ENCODE measurements at places on chromosomes 3 and 15.

- no peak for DNase-seq
Measured at GRCh38 chr3:152438706-152439105, 170.0 kb downstream of the MBNL1 start.

- DNase-seq = no peak
Measured at GRCh38 chr3:146928421-146929059, 323.4 kb upstream of the PLSCR5 start.

- no peak for DNase-seq
Measured at GRCh38 chr3:99638167-99638948, at the start of gene COL8A1. COL8A1 (plus strand) TSS chr3:99638594; CDS start chr3:99790683, 152,089 bp downstream.

GRCh38 chr3:46261926-46262594 is 19.8 kb downstream of the CCR3 start:
- no peak for DNase-seq

GRCh38 chr15:58762731-58763130 is 8.4 kb upstream of the MINDY2 start:
- DNase-seq = no peak

DNA sequence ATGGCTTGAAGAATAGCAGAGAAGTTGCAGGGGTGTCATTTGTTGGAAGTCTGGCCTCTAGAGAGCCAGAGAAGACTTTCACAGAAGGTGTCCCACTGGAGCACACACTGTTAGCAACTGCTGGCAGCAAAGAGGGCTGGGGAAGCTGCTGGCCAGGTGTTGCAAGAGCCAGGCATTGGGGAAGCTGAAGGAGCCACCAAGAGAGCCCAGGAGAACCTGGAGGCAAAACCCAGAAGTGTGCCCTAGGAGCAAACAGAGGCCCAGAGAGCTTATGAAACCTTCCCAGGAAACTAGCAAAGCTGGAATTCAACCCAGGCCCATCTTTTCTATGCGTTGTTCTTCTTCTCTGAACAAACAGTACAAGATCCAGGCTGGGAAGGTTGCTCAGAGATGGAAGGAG is 132.7 kb upstream of the TRIM42 start:
- DNase-seq = no peak

GRCh38 chr3:125300416-125300815 is 74.7 kb downstream of the ZNF148 start:
- no peak for DNase-seq

- no peak for DNase-seq
Measured at GRCh38 chr15:59247364-59247763, 40.7 kb downstream of the LDHAL6B start.

DNA sequence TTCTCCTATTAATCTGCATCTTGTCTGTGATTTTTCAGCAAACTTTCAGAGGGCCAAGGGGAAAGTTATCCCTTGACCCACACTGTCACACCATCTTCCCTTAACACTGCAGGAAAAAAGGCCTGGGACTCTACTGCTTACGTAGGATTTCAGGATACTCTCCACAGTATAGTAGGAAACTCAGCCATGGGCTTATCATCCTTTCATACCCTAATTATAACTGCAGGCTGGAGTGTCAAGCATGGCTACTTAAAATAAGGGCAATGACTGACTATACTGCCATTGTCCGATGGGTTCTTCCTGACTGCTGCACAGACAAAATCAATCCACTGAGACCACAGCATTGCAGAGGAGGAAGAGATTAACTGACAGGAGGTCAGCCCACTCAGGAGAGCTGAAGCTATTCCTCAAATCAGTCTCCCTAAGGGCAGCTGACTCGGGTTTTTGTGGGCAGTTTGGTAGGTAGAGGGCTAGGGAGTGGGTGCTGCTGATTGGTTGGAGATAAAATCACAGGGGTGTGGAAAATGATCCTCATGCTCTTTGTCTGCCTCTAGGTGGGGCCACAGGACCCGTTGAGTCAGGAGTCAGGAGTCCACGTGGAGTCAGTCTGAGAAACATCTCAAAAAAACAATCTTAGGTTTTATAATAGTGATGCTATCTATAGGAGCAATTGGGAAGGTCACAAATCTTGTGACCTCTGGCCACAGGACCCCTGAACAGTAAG is 118.2 kb upstream of the STRIT1 start:
- no peak for DNase-seq

- DNase-seq = no peak
Measured at GRCh38 chr3:72630327-72630968, 217.8 kb downstream of the SHQ1 start.

GRCh38 chr3:143795874-143796273 is 52.4 kb downstream of the SLC9A9 start:
- DNase-seq = no peak

- DNase-seq = peak; percentile 8
Measured at GRCh38 chr3:194137008-194137505, 1.1 kb downstream of the HES1 start.

GRCh38 chr3:63624941-63625560 is 27.4 kb upstream of the SNTN start:
- DNase-seq = no peak

- DNase-seq = no peak
Measured at GRCh38 chr3:183933160-183933559, 48.5 kb upstream of the PARL start.

DNA sequence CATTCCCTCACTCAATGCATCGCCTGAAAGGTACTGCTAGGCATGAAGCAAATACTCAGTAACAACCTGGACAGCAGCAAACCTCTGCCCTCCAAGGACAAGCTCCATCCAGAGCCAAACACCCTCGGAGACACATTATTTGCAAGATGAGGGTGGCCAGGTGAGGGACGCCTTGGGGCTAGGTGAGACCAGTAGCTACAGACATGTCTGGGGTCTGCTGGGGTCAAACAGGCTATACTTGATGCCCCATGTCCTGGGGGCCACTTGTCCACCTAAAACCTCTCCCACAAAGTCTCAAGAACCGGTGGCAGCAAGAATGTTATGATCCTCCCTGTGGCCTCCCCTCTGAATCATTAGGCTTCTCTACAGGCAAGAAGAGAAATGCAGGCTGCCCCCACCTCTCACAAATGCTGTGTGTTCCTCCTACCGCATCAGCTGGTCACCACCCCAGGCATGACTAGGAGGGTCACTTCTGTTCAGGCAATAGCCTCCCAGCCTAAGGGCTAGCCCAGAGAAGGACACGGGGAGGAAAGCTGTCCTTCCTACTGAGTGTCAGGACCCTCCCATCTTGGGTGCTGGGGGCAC is 54.3 kb downstream of the TBC1D2B start:
- no peak for DNase-seq

DNA sequence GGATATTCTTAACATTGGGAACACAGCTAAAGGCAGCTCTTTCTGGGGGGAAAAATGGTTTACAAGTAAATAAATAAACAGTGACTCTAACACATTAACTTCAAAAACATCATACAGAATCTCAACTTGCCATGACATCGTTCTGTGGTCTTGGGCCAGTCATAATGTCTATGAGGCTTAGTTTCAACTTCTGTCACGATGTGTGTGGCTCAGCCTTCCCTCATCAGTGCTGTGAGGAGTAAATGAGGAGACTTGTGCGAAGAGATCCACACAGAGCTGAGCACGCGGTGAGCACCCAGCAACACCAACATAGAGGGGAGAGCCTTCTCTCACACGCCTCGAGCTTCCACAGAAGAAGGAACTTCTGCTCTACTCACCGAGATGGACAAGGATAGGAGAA is 49.0 kb downstream of the DZIP1L start:
- no peak for DNase-seq

- DNase-seq = peak; percentile 21
Measured at GRCh38 chr15:33126559-33127290, 67.8 kb downstream of the FMN1 start.

- no peak for DNase-seq
Measured at GRCh38 chr3:13708301-13708700, 159.4 kb downstream of the FBLN2 start.

DNA sequence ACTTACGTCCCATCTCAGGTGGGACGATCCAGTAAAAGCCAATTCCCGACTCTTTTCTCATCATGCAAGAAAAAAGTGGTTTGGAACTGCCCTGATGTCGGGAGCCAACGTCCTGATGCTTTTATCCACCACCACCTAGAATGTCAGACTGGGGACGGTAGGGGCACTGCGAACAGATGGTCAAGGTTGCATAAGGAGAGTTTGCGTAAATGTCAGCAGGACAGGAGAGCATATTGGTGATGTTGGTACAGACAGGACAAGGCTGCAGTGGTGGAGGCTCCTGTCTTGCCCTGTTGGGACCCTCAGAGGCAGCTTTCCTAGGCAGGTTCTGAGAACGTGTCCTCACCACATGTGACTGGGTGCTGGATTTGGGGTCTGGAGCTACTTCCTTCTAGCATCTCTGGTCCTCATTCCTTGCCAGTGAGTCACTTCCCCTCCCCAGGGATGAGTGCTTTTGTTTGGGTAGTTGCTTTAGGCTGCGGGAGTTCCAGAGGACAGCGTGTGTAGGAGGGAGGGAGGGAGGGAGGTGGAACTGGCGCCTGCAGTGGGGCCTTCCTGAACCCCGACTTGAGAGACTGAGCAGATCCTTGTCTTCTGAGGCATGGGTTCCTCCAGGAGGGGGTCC is 21.0 kb downstream of the THSD4 start:
- no peak for DNase-seq

Data from stimulated activated CD4-positive, alpha-beta T cell treated with anti-CD3 and anti-CD28 coated beads, Interleukin-15, amount 100 ng/mL, for 1 hour (primary cell).